Gastroesophageal sphincter (tissue), 4 donors: ENCODE measurements at places on chromosomes 3 and 15.

DNA sequence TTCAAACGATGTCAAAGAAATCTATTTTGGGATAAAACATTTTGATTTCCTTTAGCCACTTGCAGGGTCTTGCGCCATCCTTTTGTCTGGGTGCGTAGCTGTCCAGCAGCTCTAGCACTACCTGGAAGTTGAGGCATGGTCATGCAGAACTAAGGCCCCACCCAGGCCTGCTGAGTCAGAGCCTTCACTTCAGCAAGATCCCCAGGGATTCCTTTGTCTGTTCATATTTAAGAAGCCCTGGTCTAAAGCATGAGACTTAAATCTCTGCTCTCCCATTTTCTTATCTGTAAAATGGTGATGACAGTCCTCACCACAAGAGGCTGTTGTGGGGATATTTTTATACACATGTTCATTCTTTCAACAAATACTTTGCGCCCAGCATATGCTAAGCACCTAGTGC lies 99.0 kb upstream of the CTDSPL start:
- no peak for ATAC-seq

- no peak for ATAC-seq
These were observed 245.7 kb downstream of the FGF12 start for GRCh38 chr3:192481638-192482037.

- ATAC-seq, result no peak
These were observed 122.3 kb upstream of the NR2E3 start for GRCh38 chr15:71687902-71688508.

- ATAC-seq, result no peak
These were observed 241.6 kb upstream of the CNTN6 start for GRCh38 chr3:851098-851790.

- ATAC-seq, result no peak
These were observed 33.0 kb downstream of the SLC6A6 start for GRCh38 chr3:14435175-14436014.

DNA sequence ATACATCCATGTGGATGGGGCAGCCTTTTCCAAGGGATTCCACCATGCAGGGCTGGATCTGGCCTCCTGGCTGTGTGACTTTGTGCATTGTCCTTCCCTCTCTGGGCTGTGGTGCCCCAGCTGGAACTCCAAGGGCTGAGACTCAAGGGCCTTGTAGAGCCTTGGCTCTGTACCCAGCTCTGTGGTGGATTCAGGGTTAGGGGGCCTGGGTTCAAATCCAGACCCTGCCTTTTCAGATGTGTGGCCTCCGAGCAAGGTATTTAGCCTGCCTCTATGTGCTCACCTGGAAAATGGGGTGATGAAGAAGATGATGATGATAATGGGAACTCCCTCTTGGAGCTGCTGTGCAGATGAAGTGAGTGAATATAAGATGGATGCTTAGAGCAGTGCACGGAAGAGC lies 161.9 kb downstream of the WNT7A start:
- no peak for ATAC-seq

DNA sequence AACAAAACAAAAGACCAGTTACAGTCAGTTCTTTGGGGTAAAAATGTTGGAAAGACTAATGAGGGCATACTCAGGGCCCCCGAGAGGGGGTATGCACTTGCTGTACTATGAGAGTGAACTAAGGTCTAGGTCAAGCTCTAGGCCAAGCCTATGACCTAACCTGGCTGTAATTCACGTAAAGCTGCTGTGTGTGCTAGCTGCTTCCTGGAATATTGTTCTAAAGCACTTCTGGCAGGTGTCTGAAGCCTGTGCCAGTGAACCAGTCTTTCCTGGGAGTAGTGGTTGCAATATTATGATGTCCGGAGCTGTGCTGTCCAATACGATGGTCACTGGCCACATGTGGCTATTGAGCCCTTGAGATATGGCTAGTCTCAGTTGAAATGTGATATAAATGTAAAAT lies 13.1 kb upstream of the CX3CR1 start:
- no peak for ATAC-seq

- no peak for ATAC-seq
These were observed 13.1 kb downstream of the SLC7A14 start for GRCh38 chr3:170572665-170573253.

GRCh38 chr15:70954171-70954570 lies 61.5 kb downstream of the LRRC49 start:
- no peak for ATAC-seq
